ENCODE measurements at places on chromosomes 4 and X. TPM values are rescaled to one million over a fixed set of nuclear protein-coding genes. Genes with fewer than 3 reads are reported as not detected.

The LEF1 gene
- 28.5 TPM for polyA plus RNA-seq

The SMIM10L2A gene
- polyA plus RNA-seq: 47.0 TPM

GRCh38 chr4:140152013-140152703, 1.8 kb downstream of the MAML3 start:
- DNase-seq: no peak

GRCh38 chr4:56804551-56804950, 16.9 kb downstream of the SPINK2 start:
- DNase-seq: no peak

The ATOH1 gene
- not detected for polyA plus RNA-seq

The SPANXB1 gene
- not detected for polyA plus RNA-seq

DNA sequence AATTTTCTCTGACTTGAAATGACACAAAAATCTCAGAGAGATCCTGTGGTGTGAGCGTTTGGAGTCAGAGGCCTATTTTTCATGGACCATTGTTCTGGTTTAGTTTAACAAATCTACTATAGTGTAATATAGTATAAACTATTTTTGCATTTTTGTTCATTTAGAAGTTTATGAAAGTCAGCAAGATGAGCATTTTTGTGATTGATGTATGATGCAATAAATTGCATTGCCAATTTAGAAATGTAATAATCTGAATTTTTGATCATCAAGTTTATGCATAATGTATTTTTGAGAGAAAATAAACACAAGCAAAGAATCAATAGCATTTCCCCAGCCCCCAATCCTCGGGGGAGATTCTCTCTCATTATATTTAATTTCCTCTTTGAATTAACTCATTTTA, 519.5 kb upstream of the FTHL17 start:
- no peak for DNase-seq

Measured in spinal cord (tissue), 10 donors.